Activated CD8-positive, alpha-beta memory T cell treated with anti-CD3 and anti-CD28 coated beads for 4 hours (primary cell): ENCODE measurements at places on chromosomes 1 and 21.
A peak's percentile ranks its signal among the peaks of the same experiment; 100 is the strongest.

GRCh38 chr1:63794939-63795378 is 21.1 kb downstream of the ROR1 start:
- no peak for DNase-seq

DNA sequence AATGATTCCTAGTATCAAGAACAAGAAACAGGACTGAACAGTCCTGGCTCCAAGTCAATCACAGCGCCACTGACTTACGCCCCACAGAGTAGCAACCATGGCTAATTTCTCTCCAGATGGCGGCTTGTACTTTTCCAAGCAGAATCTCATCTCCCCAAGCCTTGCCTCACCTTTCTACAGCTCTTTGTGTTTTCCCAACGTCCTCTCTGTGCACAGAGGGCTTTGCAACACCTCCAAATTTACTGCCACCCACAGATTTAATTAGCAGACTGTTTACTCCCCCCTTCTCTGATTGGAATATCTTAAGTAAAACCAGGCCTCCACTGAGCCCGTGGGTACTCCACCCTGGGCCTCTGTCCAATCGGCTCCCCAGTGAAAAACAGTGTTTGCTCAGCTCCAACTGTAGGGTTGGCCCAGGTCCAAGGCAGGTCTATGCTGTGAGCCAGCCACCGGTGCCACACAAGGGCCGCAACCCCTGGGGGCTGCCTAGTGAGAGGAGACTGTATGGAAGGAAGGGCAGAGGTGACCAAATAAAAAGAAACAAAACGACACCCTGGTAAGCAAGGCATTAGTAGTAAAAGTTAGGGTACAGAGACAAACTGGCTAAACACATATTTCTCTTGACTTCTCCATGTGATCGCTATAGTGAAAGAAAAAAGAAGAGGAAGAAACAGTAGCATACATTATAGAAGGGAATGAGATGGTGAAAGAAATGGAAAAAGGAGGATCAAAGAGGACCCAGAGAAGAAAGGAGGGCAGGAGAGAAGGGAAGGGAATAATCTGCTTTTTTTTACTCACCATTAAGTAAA is 128.4 kb upstream of the SOD1 start:
- no peak for DNase-seq

DNA sequence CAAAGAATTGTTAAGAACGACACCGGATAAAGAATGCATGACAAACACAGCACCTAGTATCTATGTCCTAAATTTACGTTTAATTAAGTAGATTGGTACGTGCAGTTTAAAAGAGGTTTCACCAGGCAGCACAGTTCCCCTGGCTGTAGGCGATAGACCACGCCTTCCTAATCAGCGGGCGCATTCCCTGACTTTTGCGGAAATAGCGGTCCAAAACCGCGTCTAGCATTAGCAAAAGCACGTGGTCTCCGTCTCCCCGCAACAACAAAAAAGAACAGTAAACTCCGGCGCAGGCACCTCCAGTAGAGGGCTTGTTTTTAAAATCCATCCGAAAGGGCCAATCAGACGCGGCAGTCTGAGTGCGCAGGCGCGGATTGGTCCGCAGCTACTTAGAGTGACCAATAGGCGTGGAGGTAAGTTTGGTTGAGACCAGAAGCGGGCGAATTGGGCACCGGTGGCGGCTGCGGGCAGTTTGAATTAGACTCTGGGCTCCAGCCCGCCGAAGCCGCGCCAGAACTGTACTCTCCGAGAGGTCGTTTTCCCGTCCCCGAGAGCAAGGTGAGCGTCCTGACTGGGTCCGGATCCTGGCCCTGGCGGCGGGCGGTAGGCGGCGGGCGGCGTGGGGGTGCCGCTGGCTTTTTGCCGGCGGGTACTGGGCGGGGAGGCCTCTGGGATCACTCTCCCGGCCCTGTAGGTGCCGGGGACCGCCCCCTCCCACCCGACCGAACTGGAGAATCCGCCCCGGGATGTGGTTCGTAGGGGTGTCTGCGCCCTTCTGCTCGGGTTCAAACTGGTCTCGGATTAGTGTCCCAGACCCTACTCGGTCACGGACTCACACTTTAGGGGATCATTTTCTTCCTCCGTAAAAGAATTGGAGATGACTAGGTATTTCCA is at the start of gene CENPF:
TSS of gene CENPF (plus strand) at position 432 of the 894 bp plus-strand sequence. CDS start 10,560 bp downstream, outside the sequence.
- DNase-seq: peak; percentile 85

DNA sequence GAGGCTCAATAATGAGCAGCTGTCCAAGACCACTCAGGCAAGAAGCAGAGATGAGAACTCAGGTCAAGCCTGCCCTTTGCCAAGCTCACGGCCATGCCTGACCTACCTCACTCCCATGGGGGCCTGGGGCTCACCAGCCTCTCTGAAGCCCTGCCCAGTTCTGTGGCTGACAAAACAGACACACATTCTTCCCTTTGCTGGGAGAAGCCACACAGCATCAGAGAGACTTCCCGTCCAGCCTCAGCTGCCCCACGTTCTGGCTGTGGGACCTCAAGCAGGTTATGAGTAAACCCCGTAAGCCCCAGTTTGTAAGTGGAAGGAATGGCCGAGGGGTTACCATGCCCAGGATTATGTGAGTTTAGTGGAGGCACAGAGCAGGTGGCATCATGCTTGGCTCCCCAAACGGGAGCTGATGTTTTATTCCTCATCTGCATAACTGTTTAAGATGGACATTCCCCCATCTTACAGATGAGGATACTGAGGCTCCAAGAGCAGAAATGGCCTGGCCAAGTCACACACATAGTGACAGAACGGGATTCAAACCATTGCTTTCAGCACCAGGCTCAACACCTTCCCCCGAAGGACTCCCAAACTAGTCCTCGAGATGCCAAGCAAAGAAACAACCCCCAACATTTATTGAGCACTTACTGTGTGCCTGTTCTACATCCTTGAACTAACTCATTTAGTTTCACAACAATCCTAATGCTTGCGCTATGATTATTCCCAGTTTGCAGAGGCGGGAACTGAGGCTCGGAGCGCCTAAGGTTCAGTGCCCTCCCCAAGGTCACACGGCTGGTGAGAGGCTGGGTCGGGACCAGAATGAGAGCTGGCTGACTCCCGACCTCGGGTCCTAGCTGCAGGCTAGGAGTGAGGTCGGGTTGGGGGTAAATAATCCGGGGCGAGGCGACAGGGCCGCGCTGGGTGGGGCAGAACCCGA is 49.1 kb upstream of the LAPTM5 start:
- no peak for DNase-seq

- no peak for DNase-seq
These were observed 70.6 kb downstream of the CLSTN1 start for GRCh38 chr1:9753121-9753531.

- DNase-seq: no peak
These were observed 49.9 kb downstream of the TRPM2 start for GRCh38 chr21:44403106-44404020.

- DNase-seq: no peak
These were observed 352.0 kb upstream of the C1orf87 start for GRCh38 chr1:60425528-60425927.

DNA sequence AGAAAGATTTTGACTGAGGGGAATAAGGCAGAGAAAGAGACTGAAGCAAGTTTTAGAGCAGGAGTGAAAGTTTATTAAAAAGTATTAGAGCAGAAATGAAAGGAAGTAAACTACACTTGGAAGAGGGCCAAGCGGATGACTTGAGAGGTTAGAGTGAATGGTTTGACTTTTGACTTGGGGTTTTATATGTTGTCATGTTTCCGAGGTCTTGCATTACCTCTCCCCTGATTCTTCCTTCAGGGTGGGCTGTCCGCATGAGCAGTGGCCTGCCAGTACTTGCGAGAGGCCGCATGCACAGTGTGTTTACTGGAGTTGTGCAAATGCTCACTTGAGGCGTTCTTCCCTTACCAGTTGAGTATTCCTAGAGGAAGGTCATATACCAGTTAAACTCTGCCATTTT is 13.0 kb upstream of the DENND2D start:
- no peak for DNase-seq

- no peak for DNase-seq
These were observed 9.1 kb downstream of the LDLRAD1 start for GRCh38 chr1:54008876-54009275.

- no peak for DNase-seq
These were observed 1.3 kb upstream of the GALE start for GRCh38 chr1:23801876-23802275.

DNA sequence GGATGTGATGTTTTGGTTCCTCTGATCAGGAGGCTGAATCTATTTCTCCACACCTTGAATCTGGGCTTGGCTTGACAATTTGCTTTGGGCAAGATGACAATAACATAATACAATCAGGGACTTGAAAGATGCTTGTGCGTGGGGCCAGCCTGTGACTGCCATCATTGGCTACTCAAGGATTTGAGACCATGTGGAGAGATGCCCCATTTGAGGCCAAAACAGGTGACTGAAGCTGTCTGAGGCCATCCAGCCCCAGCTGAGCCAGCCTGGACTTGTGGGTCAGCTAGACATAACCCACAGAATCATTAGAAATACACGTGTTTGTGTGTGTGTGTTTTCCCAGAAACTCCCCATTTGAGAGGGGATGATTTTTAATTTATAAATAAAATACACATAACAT is 421.5 kb downstream of the PTPRU start:
- no peak for DNase-seq

DNA sequence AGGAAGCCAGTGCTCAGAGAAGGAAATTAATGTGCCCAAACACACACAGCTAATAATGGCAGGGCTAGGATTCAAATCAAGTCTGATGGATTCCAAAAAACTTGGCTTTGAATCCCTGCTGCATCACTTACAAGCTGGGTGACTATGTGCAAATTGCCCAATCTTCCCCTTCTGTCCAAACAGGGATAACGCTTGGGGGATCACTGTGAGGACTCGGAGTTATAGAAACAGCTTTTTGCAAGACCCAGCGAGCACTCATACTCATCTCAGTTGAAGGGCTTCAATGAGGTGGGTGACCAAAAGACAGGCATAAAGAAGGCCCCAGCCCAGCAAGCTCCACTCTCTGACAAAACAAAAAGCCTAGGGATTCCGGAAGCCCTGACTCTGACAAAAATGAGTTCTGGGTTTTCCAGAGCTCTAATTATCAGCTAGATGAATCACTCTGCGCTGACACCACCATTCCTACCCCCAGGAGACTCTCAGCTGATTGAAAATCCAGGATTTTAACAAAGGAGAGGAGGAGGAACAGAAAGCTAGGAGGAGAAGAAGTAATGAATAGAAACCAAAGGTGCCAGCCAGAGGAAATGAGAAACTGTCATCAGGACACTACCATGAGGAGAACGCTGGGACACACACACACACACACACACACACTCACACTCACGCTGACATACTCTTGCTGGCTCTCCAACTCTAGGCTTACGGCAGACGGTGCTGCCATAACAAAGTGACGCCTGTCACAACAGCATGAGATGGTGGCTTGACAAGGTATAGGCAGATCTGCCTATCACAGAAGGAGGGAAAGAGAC is 1.6 kb upstream of the STK40 start:
- no peak for DNase-seq

GRCh38 chr21:42921927-42922326 is 3.5 kb downstream of the ERVH48-1 start:
- no peak for DNase-seq

DNA sequence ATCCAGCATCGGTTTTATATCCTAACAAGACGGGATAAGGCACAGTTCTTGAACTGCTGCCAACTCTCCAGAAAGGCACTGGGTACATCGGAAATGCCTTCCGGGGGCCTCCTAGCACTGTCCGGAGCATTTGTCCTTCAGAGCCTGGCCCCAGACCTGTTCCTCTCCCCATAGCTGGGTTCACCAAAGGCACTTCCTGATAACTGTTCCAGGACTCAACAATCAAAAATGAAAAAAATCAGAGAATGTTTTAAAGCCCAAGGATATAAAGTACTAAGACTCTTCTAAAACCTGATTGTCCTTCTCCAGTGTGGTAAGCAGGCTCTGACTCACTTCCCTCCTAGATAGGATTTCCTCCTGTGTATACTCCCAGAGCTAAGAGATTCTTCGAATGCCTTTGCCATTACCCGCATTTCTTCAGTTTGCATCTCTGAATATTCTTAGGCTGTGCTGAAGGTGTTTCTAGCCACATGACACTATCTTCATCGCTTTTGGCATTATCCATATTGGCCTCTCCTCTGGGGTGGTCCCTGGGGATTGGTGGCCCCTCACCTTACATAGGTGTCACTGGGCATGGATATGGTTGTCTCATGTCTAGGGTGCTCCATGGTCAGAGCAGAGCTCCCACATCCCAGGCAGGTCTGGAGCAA is 112.9 kb downstream of the ZBTB18 start:
- no peak for DNase-seq

GRCh38 chr1:230860617-230861384 is 7.5 kb downstream of the C1orf198 start:
- DNase-seq: no peak

- DNase-seq: no peak
These were observed 231.1 kb downstream of the CACNA1E start for GRCh38 chr1:181714428-181714827.

DNA sequence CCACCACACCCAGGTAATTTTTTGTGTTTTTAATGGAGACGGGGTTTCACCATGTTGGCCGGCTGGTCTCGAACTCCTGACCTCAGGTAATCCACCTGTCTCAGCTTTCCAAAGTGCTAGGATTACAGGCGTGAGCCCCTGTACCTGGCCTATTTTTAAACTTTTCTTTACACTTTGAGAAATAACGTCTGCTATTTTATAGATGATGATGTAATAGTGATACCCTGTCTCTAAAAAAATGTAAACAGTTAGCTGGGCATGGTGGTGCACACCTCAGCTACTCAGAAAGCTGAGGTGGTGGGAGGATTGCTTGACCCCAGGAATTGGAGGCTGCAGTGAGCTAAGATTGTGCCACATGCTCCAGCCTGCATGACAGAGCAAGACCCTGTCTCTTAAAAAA is 47.9 kb downstream of the RALGPS2 start:
- DNase-seq: no peak

DNA sequence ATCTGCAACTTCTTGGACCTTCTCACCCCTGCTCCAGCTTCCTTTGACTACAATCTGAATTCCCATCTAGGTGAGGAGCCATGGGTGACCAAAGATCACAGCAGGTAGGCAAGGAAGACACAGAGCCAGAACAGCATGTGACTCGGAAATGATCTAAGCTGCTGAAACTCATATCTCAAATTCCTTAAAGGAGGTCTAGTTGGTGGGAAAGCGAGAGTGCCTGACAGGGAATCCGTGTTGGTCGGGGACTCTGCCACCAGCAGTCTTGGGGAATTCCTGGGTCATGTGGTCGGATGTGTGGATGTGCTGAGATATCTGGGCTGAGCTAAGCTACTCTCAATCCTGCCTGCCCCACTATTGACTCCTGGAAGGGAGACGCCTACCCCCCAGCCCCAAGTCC is 3.2 kb upstream of the NUAK2 start:
- no peak for DNase-seq

DNA sequence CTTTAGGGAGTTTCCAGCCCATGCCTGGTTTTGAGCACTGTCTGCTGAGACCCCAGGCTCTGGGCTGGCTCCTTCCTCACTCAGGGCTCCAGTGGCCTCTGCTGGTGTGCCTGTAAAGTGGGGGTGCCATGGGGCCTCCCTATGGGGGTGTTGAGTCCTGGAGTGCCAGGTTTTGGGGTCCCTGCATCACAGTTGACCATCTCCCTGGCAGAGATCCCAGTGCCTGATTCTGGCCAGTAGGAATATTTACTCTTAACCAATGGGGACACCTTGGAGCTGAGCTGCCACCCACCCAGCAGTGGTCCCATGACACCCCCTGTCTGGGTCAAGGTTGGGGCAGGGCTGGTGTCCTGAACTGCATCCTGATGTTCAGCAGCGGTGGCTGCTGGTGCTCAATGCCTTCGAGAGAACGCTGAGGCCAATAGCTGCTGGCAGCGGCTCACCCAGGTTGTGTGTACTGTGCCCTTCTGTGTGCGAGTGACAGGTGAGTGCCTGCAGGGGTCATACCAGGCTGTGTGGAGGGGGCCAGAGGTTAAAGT is 9.6 kb upstream of the ZNF669 start:
- no peak for DNase-seq

- no peak for DNase-seq
These were observed 24.8 kb upstream of the USH2A start for GRCh38 chr1:216448011-216448510.

- DNase-seq: no peak
These were observed 153.2 kb downstream of the COQ8A start for GRCh38 chr1:227093309-227093708.
